H7 (cell line): ENCODE measurements at places on chromosomes 4 and X. TPM values are rescaled to one million over a fixed set of nuclear protein-coding genes. Genes with fewer than 3 reads are reported as not detected.

DNA sequence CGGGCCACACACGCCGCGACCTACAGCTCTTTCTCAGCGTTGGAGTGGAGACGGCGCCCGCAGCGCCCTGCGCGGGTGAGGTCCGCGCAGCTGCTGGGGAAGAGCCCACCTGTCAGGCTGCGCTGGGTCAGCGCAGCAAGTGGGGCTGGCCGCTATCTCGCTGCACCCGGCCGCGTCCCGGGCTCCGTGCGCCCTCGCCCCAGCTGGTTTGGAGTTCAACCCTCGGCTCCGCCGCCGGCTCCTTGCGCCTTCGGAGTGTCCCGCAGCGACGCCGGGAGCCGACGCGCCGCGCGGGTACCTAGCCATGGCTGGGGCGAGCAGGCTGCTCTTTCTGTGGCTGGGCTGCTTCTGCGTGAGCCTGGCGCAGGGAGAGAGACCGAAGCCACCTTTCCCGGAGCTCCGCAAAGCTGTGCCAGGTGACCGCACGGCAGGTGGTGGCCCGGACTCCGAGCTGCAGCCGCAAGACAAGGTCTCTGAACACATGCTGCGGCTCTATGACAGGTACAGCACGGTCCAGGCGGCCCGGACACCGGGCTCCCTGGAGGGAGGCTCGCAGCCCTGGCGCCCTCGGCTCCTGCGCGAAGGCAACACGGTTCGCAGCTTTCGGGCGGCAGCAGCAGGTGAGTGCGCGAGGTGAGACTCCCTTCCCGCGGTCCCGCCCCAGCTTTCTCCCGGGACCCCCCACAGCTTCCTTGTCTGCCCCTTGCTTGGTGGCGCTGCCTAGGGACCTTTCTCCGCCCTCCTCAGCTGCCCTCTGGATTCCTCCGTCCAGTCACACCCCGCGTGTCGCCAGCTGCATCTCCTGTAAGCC, 678 bp downstream of the BMP3 start:
- peak; percentile 68 for DNase-seq

- no peak for DNase-seq
Measured at GRCh38 chr4:25320773-25321172, 8.2 kb downstream of the ZCCHC4 start.

GRCh38 chr4:115323106-115323707, 209.8 kb upstream of the NDST4 start:
- no peak for DNase-seq

DNA sequence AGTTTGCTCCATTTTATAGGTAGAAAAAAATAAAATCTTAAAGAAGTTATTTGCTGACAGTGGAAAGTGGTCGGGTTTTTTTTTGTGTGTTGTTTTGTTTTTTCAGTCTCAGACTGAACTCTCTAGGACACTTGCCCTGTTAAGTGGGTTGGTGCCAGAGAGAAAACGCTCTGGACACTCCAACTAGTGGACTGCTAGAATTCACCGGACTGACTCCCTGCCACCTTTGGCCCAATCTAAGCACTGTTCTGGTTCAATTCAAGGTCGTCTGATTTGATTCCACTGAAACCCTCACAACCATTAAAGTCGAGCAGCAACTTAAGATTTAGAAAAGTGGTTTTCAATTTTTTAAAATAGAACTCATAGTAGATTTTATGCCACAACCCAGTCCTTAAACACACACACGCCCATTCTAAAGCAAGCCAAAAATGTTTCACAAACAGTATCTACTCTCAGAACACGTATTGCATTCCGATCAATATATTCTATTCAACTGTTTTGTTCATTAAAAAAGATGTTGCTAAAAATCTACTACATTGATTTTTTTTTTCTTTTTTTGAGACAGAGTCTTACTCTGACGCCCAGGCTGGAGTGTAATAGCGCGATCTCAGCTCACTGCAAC, 27.3 kb downstream of the RWDD4 start:
- no peak for DNase-seq

- no peak for DNase-seq
Measured at GRCh38 chrX:477441-478012, 90.8 kb upstream of the PPP2R3B start.

GRCh38 chrX:148459343-148459742, 41.1 kb upstream of the AFF2 start:
- no peak for DNase-seq

- no peak for DNase-seq
Measured at GRCh38 chrX:69759921-69760625, 144.2 kb downstream of the EDA start.

- DNase-seq, result no peak
Measured at GRCh38 chr4:104449537-104449936, 45.2 kb downstream of the CXXC4 start.

DNA sequence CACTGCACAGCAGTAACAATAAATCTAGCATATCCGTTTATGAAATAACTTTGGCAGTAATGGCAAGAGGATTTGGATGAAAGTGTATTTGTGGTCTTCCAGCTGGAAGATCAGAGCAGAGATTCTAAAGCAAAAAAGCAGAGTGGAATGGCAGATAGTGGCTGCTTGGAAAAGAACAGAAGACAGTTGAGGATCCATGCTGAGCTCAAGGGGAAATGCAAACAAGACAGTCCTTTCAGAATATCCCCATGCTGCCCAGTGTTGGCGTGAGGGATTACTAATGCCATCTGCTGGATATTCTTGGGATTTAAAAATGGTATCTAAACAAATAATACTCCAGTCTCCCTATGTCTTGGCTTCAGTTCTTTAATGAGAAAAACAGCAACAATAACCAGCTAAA, 629.1 kb upstream of the ATOH1 start:
- peak; percentile 66 for DNase-seq

- no peak for DNase-seq
Measured at GRCh38 chr4:65367306-65367705, 303.0 kb downstream of the EPHA5 start.

- peak; percentile 99 for DNase-seq
Measured at GRCh38 chr4:84498935-84499623, at the start of gene NKX6-1. Gene NKX6-1, minus strand, starts transcription at chr4:84499292. Its CDS starts 1,064 bp downstream, at chr4:84498228.

- DNase-seq, result no peak
Measured at GRCh38 chrX:135345107-135345589, 35.9 kb downstream of the ETDC start.

GRCh38 chrX:106931831-106932491, 11.8 kb downstream of the CLDN2 start:
- no peak for DNase-seq

- DNase-seq, result no peak
Measured at GRCh38 chr4:155946486-155946885, 7.2 kb downstream of the CTSO start.

The POLR2B gene
- total RNA-seq, result 122 and 151 TPM in 2 replicates

The DCLK2 gene
- 0.31 and 0.74 TPM in 2 replicates for total RNA-seq

The P2RY4 gene
- total RNA-seq, result not detected in 2 replicates

The GPC3 gene
- 73.2 and 81.0 TPM in 2 replicates for total RNA-seq

The GYPA gene
- total RNA-seq, result not detected in 2 replicates

The GATA1 gene
- not detected in 2 replicates for total RNA-seq

The TMEM144 gene
- total RNA-seq, result 5.2 and 7.1 TPM in 2 replicates
